Activated T-cell treated with anti-CD3 and anti-CD28 coated beads for 4 hours (primary cell): ENCODE measurements at places on chromosomes 11 and 22.

- no peak for DNase-seq
These were observed 10.1 kb upstream of the CWF19L2 start for GRCh38 chr11:107467696-107468095.

GRCh38 chr11:17498058-17498457, 21.4 kb upstream of the ABCC8 start:
- no peak for DNase-seq

DNA sequence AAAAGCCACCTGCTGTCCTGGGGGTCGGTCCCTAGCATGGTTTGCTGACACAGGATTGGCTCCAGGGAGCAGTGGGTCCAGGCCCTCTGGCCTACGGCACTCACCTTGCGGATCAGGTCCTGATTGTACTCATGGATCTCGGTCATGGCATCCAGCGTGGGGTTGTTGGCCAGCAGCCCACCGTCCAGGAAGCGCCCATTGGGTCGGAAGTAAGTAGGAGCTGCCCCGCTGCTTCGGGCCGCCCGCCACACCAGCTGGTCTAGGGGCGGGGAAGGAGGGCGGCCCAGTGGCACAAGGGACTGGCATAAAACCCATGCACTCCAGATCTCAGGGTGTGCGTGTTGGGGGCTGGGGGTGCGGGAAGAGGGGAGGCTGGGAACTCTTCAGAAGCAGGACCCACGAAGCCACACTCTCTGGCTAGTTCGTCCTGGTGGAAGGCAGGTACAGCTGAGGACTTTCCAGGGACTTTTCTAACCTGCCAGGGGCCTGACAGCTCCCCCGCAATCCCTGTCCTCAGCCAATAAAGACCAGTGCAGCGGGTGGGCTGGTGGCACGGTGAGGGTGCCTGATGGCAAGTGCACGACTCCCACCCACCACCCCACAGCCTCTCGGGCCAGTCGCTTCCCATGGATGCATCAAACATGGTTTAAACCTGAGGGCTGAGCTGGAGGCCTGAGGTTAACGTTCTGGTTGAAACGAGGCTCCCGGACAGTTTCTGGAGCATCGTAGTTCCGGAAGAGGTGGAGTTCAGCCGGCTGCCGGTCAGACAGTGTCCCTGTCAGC, 5.1 kb upstream of the BAIAP2L2 start:
- no peak for DNase-seq

GRCh38 chr11:5524756-5525155, 8.3 kb upstream of the UBQLNL start:
- no peak for DNase-seq

DNA sequence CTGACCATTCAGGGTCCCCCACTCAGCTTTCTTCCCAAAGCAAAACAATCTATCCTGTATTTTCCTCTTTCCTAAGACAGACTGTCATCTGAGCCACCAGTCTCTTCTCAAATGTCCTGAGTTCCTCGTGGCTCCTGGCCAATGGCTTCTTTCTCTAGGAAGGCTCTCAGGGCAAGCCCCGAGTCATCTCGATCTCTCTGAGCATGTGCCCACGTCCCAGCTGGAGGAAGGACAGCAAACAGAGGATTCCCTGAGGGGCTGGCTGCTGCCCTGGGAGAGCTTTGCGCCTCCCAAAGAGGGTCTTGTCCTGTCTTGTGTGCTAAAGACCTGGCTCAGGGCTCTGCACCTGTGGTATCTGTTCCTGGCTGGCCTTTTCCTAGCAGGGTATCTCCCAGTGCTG, 8.3 kb downstream of the SLC37A2 start:
- DNase-seq = no peak

GRCh38 chr11:114110952-114111947, 51.7 kb downstream of the ZBTB16 start:
- DNase-seq = no peak

- DNase-seq = no peak
These were observed 17.0 kb upstream of the KCNJ11 start for GRCh38 chr11:17405232-17406005.

GRCh38 chr11:33682446-33682845, 18.2 kb downstream of the C11orf91 start:
- no peak for DNase-seq

- no peak for DNase-seq
These were observed 1374.2 kb downstream of the FAM181B start for GRCh38 chr11:81359476-81359875.

- no peak for DNase-seq
These were observed 1.6 kb downstream of the SUN2 start for GRCh38 chr22:38753948-38754750.

- DNase-seq = no peak
These were observed 47.0 kb upstream of the PPP6R3 start for GRCh38 chr11:68413591-68413999.

DNA sequence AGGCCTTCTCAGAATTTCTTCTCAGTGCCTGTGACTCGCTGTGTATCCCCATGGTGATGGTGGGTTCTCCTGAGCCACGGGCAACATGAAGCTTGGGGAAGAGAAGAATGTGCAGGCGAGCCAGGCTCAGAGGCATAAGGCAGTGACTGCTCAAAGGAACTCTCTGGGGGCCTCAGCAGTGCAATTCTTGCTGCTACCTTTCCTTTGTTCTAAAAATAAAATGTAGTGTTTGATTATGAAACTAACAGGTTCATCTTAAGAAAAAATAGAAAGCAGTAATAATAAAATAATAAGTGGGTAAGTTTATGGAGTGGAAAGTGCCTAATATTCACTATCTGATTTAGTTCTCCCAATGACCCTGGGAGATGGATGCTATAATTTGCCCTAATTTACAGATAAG, 46.7 kb downstream of the MEI1 start:
- DNase-seq = no peak

DNA sequence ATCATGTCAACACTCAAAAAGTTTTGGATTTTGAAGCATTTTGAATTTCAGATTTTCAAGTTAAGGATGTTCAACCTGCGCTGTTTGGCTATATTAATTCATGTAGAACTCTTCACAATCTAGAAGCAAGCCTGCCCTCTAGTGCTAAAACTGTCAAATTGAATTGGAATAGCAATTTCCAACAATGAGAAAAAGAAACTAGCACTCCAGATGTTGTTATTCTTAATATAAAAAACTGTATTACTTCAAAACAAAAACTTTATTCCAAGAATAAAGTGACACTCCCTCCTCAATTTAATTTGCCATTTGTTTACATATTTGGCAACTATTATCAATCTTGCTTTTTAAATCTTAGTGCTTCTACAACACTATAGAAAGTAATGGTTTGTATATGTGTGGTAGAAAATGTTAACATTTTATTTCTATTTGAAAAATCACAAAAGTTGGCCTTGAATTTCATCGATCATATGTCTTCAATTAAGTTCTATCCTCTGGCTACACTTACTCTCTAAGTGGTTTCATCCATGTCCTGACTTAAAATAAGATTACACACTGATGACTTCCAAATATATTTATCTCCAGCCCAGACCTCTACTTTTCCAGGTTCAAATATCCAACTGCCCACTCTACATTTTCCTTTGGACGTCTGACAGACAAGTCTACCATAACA, 36.6 kb downstream of the DCUN1D5 start:
- no peak for DNase-seq

- DNase-seq = no peak
These were observed 73.6 kb downstream of the UBASH3B start for GRCh38 chr11:122729139-122729538.

DNA sequence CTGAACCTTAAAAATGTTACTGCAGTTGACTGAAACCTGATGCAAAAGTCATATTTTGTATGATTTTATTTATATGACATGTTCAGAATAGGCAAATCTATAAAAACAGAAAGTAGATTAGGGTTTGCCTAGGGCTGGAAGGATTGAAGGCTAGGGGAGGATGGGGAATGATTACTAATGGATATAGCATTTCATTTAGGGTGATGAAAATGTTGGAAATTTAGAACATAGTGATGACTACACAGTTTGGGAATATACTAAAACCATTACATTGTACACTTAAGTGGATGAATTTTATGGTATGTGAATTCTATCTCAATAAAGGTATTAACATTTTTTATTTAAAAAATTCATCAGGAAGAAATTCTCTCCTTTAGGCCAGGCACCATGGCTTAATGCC, 22.9 kb upstream of the PAFAH1B2 start:
- DNase-seq = no peak

DNA sequence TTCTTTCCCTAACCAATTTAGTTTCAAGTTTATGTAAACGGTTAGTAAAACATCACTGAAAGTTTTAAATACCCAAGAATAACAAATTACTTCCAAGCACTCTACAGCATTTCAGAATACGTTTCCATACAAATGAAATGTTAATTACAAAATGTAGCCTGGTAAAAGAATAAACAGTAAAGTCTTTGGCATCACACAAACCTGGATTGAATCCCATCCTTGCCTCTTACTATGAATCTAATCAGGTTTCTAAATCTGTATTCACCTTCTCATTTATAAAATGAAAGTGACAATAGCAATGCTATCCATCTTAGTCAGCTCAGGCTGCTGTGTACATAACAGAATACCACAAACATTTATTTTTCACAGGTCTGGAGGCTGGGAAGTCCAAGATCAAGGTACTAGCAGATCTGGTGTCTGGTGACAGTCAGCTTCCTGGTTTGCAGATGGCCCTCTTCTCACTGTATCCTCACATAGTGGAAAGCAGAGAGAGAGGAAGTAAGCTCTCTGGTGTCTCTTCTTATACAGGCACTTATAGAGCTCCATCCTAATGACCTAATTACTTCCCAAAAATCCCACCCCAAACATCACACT, 19.2 kb downstream of the FAM168A start:
- DNase-seq = no peak

- no peak for DNase-seq
These were observed 459.3 kb downstream of the NTM start for GRCh38 chr11:131829725-131830124.
